Stimulated activated CD4-positive, alpha-beta T cell treated with anti-CD3 and anti-CD28 coated beads, TNF-alpha, amount 100 ng/mL, for 48 hours (primary cell): ENCODE measurements at places on chromosomes 3 and 15.

- no peak for DNase-seq
Observed at GRCh38 chr3:79285380-79285779, 482.4 kb downstream of the ROBO1 start.

DNA sequence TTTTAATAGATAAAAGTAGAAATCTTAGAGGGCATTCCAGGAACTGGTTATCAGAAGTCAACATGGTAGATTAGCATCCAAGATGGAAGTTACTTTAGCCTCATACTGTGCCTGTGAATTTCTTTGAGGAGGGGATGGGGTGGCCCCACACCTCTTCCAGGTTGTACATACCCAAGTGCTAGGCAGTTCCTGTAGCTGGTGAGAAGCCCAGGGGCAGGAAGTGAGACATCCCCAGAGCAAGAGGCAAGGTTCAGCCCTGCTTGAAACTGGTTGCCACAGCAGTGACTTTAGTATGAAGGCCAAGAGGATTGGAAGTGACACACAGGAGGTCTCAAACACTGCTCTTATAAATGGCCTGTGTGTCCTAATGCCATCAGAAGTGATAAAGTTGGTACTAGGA, 11.9 kb downstream of the GTPBP8 start:
- peak; percentile 37 for DNase-seq

- DNase-seq: no peak
Observed at GRCh38 chr3:28252001-28252431, 10.6 kb downstream of the CMC1 start.

GRCh38 chr3:141083836-141084649, 32.9 kb downstream of the SPSB4 start:
- no peak for DNase-seq

DNA sequence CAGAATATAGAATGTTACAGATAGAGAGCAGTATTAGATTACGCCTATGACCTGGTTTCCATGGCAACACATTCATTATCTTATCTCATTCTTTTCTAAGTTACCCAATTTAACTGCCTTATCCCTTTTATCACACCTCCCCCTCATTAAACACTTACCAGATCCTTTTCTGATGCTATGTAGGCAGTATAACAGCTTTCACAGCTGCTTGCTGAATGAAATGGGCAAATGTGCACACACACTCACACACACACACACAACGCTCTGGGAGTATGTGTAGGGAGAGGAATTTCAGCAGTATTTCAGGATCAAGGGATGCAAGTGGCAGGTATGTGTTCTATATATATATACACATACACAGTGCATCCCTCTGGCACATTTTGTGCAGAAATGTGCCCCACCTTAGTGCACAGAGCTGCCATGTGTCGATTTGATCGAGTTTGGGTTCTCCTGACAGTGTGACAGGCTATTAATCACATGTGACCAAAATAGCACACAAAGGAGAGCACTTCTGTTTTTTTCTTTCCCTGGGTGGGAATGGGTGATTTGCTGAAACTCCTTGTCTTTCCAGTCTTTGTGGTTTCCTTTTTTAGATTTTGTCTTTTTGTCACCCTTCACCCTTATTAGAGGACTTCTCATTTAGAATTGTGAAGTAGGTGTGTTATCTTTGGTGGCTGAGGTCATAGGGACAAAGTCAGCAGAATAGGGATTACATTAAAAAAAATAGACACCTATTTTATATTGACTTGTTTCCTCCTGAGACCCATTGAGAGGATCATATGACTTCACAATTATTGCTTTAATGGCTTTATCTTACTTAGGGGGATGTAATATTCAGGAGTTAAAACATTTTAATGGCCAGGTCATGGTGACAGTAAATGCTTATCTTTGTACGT, 553.7 kb downstream of the PDCD6IP start:
- DNase-seq: no peak

DNA sequence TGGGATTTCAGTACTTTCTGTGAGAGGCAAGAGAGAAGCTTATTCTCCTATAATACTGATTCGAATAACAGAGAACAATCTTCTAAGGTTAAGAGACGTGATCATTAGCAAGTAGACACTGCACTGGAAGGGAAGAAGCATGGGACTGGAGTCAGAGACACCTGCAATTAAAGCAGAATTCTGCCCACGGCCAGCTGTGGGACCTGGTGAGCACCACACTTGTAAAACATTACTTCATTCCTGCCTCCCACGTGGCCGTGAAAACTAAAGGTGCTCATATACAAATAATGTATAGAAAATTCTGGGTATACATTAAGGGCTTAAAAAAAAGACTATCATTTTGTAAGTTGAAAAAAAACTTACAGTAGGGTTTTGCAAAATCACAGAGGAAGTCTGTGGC, 2.0 kb downstream of the TM2D3 start:
- no peak for DNase-seq

DNA sequence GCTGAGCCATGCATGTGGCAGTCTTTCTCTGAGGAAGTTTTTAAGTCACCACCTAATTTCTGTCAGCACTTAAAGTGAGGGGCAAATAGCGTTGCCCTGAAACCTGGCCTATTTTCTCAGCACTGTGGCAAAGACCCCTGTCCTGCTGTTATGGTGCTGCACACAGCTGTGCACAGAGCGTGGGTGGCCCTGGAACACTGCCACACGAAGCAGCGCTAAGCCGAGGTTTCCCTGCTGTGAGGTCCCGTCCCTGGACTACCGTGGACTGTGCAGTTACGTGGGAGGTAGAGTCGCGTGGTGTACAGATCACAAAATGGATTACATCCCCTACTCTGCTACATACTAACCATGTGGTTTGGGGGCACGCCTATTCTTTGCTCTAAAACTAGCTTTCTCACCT, 101.6 kb upstream of the NR2E3 start:
- no peak for DNase-seq

- no peak for DNase-seq
Observed at GRCh38 chr3:10839167-10839566, 23.1 kb downstream of the SLC6A11 start.

DNA sequence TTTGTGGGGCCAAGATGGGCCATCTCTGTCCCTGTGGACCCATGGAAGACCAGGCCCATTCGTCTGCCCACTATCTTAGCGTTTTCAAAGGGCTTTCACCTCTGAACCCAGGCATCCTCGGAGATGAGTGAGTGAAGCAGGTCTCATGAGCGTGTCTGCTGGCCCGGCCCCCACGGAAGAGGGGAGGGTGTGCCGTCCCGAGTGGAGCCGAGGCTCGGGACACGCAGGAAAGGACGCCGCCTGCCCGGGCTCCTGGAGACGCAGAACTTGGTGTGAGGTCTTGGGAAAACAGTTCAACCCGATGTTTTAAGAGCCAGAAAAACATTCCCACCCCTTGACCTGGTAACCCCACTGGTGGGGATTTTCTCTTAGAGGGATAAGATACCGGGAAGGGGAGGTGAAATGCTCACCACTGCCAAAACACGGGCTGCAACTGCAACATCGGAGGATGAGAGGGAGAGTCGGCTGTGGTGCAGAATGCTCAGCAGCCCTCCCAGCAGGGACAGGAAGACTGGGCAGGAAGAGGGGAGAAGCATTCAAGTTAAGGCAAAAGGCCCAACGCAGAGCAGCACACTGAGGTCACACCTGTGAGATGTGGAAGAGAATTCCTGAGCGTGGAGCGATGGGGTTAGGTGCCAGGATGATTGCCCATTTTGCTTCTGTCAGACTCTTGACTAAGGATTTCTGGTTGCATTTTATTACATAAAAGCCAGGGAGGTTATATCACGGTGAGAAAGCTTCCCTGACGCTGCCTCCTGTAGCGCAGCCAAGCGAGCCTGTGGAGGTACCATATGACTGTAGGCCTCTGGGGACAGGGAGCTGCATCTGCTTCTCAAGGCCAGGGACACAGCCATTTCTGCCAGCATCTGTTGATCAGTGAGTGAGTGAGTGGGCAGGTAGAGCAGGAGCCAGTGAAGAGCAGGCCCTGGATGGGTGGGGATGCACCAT, 14.1 kb upstream of the STAB1 start:
- DNase-seq: no peak

- DNase-seq: no peak
Observed at GRCh38 chr3:189282741-189283140, 111.0 kb downstream of the TPRG1 start.

DNA sequence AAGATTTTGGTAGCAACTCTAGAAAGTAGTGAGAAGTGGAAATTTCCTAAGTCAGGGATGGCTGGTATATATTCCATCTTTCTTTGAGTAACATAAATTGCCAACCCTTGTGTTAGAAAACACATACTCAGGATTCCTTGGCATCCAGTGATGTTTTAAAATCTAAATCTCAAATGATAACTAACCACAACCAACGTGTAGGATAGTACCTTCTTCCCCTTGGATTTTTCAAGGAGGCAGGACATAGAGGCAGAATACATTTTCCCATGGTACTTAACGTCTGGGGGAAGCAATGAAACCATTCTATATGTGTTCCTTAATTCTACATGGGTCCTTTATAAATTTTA, 93.4 kb downstream of the WDR76 start:
- DNase-seq: no peak

- DNase-seq: no peak
Observed at GRCh38 chr3:58665405-58665804, 1.2 kb downstream of the FAM3D start.

- no peak for DNase-seq
Observed at GRCh38 chr15:32824777-32825176, 107.0 kb downstream of the GREM1 start.

GRCh38 chr15:77021803-77022381, 27.0 kb downstream of the PSTPIP1 start:
- peak; percentile 43 for DNase-seq

DNA sequence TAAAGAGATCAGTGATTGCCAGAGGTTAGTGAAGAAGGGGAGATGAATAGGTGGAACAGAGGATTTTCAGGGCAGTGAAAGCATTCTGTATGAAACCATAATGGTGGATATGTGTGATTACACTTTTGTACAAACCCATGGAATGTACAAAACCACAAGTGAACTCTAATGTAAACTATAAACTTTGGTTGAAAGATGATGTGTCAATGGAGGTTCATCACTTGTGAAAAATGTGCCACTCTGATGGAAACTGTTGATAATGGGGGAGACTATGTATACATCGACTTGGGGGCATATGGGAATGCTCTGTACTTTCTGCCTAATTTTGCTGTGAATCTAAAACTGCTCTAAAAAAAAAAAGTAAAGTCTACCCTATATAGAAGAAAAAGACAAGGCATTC, 68.7 kb upstream of the ARHGEF3 start:
- no peak for DNase-seq

DNA sequence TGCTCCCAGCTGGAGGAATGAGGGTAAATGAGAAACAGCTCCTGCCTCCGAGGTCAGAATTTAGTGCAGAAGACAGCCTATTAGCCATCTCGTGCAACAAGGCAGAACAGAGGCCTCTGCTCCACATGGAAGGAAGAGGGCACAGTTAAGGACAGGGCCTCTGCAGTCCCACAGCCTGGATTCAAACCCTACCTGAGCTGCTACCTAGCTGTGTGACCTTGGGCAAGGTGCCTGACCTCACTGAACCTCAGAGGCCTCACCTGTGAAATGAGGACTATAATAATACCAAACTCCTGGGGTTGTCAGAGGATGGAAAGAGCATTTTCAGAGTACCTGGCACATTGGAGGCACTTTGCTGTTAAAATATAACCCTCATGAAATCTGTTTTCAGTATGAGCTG, 285.7 kb upstream of the CTNNB1 start:
- no peak for DNase-seq

DNA sequence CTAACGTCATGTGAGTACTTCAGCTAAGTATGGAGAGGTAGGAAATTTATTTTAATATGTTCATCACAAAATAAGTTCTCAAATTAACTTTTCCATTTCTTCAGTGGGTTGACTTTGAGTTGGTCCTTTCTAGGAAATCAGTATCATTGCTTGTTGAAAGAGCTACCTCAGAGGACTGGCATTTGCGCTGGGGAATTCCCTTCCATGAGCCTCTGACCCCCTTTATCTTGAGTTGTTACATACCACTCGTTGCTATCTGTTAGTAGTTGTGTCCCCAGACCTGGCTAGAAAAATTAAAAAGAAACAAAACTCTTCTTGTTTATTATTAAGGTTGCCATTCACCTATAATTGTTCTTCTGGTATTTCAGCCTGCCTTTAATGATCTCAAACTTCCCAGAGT, 96.8 kb upstream of the ROBO2 start:
- DNase-seq: no peak

- DNase-seq: no peak
Observed at GRCh38 chr3:126758026-126758425, 54.0 kb downstream of the CHCHD6 start.

DNA sequence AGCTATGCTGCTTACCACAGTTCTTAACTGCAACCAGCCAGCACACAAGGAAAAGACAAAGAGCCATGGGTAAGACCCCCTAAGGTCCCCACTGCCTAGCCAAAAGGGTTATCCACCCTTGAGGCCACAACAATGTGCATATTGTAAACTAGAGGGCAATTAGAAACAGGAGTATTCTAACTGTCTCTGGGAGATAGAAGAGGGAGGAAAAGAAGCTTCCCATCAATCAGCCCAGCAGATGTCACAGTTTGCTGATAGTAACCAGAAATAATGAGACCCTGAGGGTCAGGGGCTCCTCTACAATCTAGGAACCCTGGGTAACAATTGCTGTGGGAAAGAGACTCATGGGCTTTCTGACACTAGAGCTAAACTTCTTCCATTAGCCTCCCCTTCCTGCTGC, 20.6 kb upstream of the IFT57 start:
- no peak for DNase-seq

DNA sequence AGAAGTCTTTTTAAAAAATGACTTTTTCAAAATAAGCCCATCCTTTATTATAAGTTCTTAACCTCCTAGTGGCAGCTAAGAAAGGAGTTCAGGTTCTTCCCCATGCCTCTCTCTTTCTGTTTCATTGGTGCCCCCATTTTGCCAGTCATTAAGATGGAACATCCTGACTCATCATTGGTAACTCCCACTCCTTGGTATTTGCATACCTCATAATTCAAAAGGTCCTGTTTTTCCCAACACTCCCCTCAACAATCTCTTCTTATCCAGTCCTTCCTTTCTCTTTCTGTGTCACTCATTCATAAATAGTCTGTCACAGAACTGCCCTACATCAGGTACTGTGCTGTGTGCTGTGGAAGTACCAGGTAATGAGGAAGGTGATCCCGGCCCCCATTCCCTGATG, 394.0 kb downstream of the FOXP1 start:
- no peak for DNase-seq

GRCh38 chr15:53786401-53786800, 26.9 kb upstream of the WDR72 start:
- DNase-seq: no peak

GRCh38 chr3:193896419-193896818, 239.5 kb upstream of the HES1 start:
- DNase-seq: no peak

GRCh38 chr15:66157507-66157906, 96.0 kb downstream of the MEGF11 start:
- DNase-seq: no peak

DNA sequence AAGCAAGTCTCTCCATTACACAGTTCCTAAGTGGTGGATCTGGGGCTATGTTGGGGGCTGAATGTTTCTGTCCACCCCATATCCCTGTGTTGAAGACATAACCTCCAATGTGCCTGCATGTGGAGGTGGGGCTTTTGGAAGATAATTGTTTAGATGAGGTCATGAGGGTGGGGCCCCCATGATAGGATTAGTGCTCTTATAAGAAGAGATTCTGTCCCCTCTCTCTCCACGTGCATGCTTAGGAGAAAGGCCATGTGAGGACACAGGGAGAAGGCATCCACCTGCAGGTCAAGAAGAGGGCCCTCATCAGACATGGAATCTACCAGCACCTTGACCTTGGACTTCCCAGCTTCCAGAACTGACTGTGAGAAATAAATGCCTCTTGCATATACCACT, 231.0 kb upstream of the CHRNA7 start:
- DNase-seq: no peak
